Central memory CD4-positive, alpha-beta T cell (primary cell): ENCODE measurements at places on chromosomes 7 and 10.

GRCh38 chr7:14934839-14935238 is 32.3 kb upstream of the DGKB start:
- no peak for DNase-seq

GRCh38 chr10:110009736-110010475 is 2.1 kb downstream of the ADD3 start:
- DNase-seq = peak; percentile 89

GRCh38 chr10:84176836-84177474 is 3.4 kb downstream of the GPR15LG start:
- DNase-seq = no peak

- DNase-seq = no peak
Measured at GRCh38 chr7:138186951-138187351, 110.7 kb downstream of the AKR1D1 start.
